Suprapubic skin (tissue), 4 donors: ENCODE measurements at places on chromosomes 16 and 17. TPM values are rescaled to one million over a fixed set of nuclear protein-coding genes. Genes with fewer than 3 reads are reported as not detected.

Gene YBX2
- 1.9 TPM for total RNA-seq

Gene ADAM11
- total RNA-seq, result 1.2 TPM

Gene AFMID
- total RNA-seq, result 43.9 TPM

Gene DNAH17
- 6.7 TPM for total RNA-seq

Gene TMEM100
- total RNA-seq, result 2.9 TPM

Gene KCNG4
- total RNA-seq, result not detected

Gene COPZ2
- 12.3 TPM for total RNA-seq

Gene PRCD
- total RNA-seq, result not detected

Gene PPM1D
- 12.6 TPM for total RNA-seq

Gene CRYBA1
- total RNA-seq, result not detected

Gene IRF8
- total RNA-seq, result 13.3 TPM

DNA sequence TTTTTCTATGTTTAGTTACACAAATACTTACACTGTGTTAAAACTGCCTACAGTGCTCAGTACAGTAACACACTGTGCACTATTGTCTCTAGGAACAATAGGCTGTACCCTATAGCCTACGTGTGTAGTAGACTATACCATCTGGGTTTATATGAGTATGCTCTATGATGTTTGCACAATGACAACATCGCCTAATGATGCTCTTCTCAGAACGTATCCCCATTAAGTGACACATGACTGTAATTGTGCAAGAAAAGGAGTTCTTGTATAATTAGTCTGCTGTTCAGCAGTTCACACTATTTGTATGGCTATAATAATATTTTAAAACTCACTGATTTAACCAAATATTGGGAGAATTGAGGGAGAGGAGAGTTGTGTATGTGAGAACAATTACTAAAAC is 173.7 kb downstream of the TRIM37 start:
- DNase-seq, result no peak

- no peak for DNase-seq
These were observed 55.4 kb upstream of the DOC2B start for GRCh38 chr17:236641-237405.

DNA sequence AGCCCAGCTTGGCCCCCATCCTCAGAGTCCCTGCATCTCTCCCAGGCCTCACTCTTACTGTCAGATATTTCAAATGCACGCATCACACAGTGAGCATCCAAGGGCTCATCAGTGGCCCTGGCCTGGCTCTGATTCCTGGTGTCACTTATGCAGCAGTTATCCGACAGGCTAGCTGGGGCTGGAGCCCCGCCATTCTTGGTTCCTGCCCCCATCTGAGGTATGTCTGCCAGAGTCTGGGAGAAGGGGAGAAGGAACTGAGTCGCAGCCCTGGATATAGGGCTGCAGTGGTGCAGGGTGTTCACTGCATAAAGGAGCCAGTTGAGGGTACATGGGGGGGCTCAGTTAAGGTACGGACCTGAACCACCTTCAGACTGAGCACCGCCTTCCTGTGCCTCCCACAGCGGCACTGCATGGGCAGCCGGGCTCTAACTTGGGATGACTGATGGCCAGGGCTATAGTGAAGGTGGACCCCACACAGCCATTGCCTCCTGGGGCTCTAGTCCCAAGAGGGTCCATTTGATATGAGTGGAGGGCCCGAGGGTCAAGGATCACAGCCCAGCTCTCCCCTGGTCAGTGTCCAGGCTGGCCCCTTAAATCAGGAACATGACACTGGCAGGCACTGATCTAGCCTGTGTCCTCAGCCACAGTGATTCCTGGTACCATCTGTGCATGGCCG is 1.8 kb upstream of the RASD1 start:
- DNase-seq, result no peak

GRCh38 chr16:88449267-88449561 is 3.9 kb upstream of the ZFPM1 start:
- no peak for DNase-seq

GRCh38 chr17:48747445-48748363 is 19.2 kb upstream of the HOXB13 start:
- no peak for DNase-seq

DNA sequence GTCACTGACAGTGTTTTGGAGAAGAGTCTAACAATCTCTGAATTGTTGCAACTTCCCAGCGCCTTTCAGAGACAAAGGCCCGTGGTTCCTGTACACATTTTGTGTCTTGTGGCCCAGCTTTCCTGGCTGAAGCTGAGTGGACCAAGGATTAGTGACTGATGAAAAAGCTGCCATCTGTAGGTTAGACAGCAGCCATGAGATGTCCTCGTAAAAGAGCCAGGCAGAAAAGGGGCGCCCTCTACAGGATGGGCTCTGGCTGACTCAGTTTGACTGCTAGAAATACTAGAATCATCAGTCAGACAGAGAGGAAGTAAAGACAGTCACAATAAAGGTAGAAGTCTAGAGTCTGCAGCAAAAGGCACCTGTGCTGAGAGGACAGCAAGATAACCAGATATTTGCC is 26.5 kb upstream of the NF1 start:
- no peak for DNase-seq

- DNase-seq, result no peak
These were observed 25.5 kb downstream of the ASPA start for GRCh38 chr17:3501344-3501743.

DNA sequence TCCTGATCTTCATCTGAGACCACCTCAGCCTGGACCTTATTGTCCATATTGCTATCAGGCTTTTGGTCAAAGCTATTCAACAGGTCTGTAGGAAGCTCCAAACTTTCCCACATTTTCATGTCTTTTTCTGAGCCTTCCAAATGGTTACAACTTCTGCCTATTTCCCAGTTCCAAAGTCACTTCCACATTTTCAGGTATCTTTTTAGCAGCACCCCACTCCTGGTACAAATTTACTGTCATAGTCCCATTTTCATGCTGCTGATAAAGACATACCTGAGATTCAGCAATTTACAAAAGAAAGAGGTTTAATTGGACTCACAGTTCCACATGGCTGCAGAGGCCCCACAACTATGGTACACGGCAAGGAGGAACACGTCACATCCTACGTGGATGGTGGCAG is 815.5 kb downstream of the KCNJ2 start:
- DNase-seq, result no peak

DNA sequence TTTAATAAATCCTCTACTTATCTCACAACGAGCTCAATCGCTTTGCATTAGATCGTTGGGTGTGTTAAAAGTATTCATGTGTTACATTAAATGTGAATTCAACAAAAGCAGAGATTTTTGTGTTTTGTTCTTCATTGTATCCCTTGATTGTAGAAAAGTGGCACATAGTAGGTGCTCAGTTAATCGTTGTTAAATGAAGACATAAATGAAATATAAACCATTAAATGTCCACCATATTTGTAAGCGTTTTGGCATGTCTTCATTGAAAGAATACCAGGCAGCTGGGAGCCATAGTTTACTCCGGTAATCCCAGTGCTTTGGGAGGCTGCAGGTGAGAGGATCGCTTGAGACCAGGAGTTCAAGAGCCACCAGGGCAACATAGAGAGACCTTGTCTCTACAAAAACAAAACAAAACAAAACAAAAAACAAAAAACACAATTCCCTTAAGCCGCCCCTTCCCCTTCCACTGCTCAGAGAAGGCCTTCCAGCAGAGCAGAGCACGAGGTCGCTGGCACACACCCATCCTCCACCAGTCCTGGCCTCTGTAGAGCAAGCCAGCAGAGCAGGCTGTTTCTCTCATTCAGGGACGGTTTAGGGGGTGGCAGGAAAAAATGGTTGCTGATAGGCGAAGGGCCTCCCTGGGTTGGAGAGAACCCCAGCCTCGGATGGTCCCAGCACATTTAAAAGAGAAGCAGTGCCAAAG is 673 bp upstream of the CHD9 start:
- no peak for DNase-seq

DNA sequence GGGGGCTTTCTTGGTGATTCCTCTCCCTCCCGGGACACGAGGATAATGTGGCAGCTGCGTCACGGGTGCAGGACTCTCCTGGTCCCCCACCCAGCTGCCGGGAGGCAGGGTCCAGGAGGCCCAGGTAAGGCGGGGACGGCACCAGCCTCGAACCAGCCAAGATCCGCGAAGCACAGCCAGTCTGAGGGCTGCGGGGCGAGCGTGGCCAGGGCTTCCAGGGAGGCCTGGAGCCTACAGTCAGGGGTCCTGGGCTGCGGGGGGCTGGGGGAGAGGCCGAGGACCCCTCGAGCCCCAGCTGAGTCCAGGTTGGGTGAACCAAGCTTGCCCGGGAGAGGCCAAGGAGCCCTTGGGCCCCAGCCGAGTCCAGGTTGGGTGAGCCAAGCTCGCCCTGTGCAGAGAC is 10.0 kb downstream of the TPSD1 start:
- peak; percentile 40 for DNase-seq

DNA sequence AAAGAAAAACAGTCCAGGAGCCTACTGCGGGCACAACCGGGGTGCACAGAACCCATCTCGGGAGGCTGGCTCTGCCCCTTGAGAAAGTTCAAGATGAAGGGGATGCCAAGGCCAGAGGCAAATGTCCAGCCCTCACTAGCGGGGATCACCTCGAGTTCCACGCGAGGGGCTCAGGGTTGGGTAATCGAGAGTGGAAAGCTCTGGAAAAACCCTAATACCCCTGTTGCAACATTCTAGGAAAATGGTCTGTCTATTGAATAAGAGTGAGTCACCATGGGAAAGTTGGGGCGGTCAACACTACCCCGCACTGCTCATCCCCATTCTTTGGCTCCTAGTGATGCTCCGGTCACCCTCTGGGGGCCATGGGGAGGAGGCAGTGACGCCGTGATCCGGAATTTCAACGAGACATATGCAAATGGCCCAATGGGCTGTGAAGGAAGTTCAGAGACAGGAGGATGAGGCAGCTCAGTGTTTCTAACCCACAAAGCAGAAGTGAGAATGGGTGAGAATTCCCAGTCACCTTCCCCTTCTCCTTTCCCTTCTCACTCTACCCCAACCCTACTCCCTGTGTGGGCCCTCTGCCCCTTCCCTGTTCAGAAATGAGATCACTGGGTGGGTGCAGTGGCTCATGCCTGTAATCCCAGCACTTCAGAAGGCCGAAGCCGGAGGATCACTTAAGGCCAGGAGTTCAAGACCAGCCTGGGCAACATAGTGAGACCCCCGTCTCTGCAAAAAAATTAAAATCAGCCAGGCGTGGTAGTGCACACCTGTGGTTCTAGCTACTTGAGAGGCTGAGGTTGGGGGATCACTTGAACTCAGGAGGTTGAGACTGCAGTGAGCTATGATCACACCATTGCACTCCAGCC is 22.4 kb downstream of the SOCS3 start:
- peak; percentile 79 for DNase-seq

DNA sequence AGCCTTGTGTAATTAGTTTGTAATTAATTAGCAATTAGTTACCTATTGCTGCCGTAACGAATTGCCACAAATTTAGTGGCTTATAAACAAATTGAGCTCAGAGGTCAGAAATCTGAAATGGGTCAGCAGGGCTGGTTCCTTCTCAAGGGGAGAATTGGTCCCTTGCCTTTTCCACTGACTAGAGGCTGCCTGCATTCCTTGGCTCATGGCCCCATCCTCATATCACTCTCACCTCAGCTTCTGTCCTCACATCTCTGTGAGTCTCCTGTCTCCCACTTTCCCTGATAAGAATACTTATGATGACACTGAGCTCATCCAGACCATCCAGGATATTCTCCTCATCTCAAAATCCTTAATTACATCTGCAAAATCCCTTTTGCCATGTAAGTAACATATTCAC is 31.0 kb upstream of the NGFR start:
- DNase-seq, result no peak

GRCh38 chr17:45364531-45365390 is 47.9 kb upstream of the MAP3K14 start:
- DNase-seq, result peak; percentile 48

DNA sequence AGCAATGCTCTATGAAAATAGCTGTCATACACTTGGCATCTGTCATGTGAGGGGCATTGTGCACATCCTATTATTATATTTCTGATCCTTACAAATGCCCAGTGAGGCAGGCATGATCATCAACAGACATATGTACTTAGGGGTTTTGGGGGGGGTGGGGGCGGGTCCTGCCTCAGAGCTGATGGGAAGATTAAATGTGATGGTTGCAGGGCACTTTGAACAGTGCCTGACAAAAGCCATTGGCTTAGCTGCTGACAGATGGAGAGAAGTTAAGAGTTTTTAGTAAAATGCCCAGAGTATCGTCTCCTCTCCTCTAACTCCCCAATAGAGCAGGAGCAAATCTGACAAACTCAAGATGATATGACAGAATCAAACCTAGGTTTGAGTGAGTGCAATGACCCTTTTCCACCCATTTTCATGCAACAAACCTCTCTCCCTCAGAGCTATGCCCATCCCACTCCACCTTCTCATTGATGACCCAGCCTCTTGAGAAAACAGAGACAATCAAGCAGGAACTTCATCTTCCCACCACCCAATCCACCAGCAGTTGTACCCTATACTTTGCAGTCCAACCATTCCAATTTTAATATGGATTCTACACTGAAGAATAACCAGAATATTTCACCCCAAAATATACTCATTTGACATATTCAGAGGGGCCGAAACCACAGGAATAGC is 4.8 kb downstream of the KLHL11 start:
- no peak for DNase-seq

- DNase-seq, result no peak
These were observed 25.1 kb downstream of the CASKIN2 start for GRCh38 chr17:75490173-75490743.

- DNase-seq, result no peak
These were observed 216.6 kb upstream of the CPHXL start for GRCh38 chr16:75942936-75943335.

- DNase-seq, result no peak
These were observed 560.6 kb downstream of the CDH13 start for GRCh38 chr16:83187405-83187804.

GRCh38 chr16:25692351-25692741 is 587 bp downstream of the HS3ST4 start:
- no peak for DNase-seq

GRCh38 chr17:41064301-41064700 is 1.4 kb downstream of the KRTAP2-4 start:
- no peak for DNase-seq

DNA sequence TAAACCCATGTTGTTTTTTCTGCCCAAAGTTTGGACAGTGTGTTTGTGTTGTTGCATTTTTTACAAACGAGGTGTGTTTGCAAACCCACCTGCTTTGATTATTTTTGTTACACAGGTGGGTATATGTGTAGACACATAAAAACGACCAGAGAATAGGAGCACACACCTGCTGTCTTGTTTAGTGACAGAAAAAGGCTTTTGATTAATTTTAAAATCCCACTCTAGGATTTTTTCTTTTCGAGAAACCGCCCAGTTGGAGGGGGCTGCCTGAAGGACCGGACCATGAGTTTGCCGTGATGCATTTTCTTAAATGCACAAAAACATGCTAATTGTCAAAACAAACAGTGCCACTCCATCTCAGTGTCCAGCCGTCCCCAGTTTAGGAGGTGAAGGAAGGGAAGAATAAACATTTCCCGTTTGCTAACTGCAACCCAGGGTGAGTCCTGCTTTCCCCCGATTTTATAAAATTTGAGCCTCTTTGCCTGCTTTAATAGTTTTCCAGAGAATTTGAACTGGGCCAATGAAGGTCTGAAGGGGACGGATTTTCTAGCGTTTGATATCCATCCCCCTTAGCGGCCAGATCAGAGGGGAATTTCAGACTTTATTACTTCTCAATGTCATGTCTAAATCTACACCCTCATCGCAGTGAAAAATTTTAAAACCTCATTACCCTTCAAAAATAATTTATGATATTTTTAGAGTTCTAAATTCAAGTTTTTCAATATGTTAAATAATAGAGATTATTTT is 3.2 kb downstream of the FOXC2 start:
- DNase-seq, result no peak
